ENCODE measurements at places on chromosomes 5 and 9.

GRCh38 chr9:133852431-133852830, 114.3 kb upstream of the SARDH start:
- no peak for DNase-seq

DNA sequence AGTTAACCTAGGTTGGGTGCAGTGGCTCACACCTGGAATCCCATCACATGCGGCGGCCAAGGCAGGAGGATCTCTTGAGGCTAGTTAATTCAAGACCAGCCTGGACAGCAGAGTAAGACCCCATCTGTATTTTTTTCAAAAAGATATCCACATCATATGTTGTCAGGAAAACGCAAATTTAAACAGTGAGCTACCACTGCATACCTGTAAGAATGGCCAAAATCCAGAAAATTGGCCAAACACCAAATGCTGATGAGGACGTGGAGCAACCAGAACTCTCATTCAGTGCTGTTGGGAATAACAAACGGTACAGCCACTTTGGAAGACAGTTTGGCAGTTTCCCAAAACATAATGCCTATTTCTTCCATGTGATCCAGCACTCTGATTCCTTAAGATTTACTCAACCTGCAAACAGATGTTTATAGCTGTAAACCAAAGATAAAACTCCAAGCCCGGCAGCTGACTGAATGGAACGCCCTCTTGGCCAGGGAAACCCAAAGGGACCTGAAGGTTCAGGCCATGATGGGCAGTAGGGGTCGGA, 12.4 kb downstream of the CEL start:
- DNase-seq, result no peak

DNA sequence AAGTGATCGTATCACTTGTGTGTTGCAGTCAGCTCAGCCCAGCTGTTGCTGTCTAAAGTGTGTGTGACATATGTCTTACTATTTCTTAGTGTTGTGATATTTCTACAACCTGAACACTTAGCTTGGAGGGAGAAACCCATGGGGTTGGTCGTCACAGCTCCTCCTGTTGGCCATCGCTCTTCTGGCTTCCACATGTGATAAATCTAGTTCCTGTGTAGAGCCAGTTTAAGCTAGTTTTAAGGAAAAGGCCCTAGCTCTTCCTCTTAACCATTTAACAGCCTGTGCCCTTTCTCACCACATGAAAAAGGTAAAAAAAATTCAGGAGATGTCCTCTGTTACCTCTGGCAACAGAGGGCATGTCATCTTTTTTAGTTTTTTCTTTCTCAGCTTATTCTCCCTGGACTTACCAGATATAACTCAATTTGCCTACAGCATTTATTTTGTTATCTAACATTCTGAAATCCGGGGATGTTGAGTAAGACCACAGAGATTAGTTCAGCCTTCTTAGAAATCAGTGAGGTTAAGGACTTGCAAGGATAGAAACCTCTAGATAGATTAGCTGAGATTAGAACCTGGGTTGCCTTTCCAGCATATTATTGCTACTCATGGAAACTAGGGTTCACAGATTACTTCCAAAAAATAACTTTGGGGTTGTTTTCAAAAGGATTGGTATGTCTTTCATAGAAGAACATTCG, 100.4 kb downstream of the GAPVD1 start:
- peak; percentile 73 for DNase-seq

GRCh38 chr5:170070556-170071412, 34.9 kb upstream of the FOXI1 start:
- DNase-seq, result no peak

DNA sequence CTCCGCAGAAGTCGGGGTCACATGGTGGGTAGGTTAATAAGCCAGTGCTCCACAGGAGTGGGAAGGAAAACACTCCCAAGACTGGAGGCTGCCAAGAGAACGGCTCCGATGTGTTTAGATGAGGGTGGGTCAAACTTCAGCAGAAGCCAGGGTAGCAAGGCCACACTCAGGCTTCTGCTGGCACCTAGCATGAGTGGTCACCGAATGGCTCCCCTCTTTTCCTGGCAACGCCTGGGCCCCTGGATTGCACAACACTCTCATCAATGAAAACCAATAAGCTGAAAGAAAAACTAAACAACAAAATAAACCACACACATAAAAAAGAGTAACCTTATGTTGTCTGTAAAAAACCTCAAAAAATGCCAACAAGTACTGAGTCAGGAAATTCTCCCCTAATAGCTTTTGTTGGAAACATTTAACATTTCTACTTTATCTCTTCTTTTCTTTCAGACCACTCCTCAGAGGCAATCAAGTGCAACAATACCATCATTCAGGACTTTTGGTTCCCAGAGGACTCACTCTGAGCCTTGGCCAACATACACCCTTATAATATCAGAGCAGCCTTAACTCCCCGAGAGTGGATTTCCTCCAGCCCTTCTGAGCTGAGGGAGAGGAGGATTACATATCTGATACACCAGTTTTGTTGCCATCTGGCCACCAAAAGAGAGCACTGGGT, 279.9 kb downstream of the ENC1 start:
- DNase-seq, result no peak

DNA sequence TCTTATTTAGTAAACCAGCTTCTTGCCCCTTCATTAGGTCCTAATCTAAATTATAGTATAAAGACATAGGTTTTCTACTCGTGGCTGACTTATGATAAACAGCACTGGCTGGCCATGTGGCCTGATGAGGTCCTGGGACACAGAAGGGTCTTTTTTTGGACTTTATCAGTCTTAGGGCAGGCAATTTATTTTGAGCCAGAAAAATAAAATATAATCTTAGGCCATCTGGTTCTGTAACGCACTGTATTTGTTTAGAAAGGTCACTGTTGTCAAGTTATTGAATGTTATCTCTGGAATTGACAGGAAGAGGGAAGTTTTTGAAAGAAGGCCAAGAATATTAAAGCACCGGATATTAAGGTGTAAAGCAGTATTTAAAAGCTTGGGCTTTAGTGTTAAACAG, 53.9 kb downstream of the RFX3 start:
- no peak for DNase-seq

DNA sequence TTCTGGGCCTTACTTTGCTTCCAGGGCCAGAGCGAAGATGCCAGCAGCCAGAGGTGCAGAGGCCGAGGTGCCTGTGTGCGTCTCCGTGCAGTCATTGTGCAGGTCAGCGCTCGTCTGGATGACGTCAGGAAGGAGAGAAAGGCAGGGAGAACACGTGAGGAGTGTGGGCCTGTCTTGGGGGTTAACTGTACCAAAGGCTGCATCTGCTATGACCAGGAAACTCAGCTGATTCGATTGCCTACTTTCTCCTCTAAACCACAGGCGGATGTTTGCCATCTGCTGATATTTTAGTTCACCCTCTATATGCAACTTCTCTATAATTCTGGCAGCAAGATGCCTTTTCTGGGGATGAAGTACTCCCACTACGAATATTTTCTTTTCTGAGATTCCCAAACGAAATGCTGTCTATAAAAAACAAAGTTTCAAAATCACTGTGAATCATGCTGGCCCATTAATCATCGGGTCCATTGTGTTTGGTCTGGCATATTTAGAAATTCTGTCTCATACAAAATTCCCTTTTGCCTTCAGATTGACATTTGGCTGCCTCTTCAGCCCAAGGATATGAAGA, 24.8 kb downstream of the PCSK1 start:
- DNase-seq, result no peak

DNA sequence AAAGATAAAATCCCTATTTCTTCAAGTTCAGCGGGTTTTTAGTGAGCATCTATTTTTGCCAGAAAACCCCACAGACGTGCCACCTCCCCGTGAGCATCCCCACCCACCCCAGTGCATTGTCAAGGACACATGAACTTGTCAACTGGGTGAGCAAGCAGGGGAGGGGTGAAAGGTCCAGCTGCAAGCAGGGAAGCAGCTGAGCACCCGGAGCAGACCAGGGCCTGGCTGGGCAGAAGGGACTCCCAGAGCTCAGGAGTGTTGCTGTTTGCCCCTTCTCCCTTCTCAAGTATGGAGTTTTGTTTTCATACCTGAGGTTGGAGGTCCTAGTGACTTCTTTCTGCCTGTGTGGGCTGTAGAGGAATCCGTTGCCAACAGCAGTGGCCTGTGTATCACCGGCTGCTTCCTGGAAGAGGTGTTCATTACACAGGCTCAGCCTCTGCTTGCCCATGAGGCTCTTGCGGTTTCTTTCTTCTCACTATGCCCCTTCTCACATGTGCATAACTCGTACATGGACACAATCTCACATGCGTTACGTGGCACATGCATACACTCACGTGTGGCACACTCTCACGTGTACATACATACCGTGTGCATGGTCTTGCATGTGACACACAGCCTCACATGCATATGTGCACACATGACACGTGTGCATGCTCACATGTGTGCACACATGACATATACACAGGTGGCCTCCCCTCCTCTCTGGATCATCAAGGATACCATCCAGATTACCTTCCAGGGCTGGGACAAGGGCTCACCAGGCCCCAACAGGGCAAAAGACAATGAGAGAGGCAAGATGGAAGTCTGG, 126.7 kb downstream of the MVB12B start:
- DNase-seq, result no peak

GRCh38 chr5:149217803-149218155, 53.9 kb upstream of the AFAP1L1 start:
- no peak for DNase-seq

GRCh38 chr5:10317825-10318682, 10.4 kb upstream of the CMBL start:
- DNase-seq, result peak; percentile 12

GRCh38 chr5:177528631-177529030, 11.9 kb upstream of the DDX41 start:
- DNase-seq, result no peak

GRCh38 chr5:130090569-130091270, 186.5 kb downstream of the CHSY3 start:
- DNase-seq, result no peak

GRCh38 chr5:56610093-56610698, 205.2 kb upstream of the MAP3K1 start:
- DNase-seq, result no peak

DNA sequence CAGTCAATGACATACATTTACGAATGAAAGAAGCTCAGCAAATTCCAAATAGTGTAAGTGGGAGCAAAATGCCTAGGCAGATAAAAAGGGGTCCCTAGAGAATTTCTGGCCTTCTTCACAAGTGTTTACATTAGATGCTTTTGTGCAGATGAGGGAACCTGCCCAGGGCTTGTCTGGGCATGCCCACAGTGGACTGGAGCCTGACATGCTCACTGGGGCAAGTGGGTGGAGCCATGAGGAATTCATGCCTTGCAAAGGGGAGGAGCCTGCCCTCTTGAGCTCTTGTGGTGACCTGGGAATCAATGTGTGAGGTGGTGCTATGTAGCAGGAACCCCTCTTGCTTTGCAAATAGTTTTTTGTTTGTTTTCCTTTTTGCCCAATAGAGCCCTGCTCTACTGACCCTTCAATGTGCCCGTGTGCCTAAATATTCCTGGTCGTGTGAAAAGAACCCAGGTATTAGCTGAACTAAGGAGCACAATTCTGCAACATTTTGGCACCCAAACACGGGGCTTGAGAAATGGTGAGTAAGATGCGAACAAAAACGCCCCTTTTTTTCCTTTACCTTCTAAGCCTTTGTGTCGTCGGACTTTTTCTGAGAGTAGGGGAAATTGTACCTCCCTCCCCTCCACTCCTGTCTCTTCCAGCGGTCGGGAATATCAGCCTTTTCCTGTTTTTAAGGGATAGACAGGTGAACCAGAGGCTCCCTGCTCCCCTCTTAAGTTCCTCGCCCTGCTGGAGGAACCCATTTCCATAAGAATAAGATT, 433.8 kb upstream of the CDH9 start:
- DNase-seq, result peak; percentile 81

DNA sequence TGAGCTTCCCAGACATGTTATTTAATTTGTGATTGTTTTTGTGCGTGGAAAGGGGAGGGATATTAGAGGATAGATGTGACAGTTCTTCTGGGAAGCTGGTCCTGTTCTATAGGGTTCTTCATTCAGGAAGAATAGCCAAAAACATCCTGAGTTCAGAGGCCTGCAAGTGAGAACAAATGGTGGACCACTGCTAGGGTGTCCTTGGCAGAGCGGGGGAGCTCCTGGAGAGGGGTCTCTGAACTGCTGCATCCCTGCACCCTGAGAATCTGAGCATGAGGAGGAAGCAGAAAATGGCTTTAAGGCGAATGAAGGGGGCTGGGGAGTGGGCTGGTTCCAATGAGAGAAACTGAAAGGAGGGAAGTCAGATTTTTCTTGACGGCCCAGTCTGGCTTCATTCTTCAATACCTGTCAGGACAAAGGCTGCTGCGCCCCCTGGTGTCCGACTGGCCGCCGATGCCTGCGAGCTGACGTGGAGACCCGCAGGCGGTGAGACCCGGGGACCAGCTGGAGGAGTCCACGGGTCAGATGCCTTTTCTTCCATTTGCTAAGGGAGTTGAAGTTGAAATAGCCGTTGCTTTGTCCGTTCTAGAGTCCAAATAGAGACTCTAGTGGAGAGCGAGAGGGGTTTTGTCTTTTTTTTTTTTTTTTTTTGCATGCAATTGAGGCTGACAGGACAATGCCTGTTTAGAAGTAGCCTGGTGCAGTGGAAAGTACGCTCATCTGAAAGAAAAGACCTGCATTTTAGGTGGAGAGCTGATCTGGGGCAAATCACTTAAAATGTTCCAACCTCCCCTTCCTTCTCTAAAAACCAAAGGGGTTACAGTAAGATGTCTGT, 39.5 kb upstream of the NFIB start:
- peak; percentile 77 for DNase-seq

- DNase-seq, result no peak
Observed at GRCh38 chr9:4832786-4833579, 40.2 kb downstream of the RCL1 start.

GRCh38 chr9:83569326-83569725, 31.1 kb upstream of the FRMD3 start:
- DNase-seq, result peak; percentile 38

DNA sequence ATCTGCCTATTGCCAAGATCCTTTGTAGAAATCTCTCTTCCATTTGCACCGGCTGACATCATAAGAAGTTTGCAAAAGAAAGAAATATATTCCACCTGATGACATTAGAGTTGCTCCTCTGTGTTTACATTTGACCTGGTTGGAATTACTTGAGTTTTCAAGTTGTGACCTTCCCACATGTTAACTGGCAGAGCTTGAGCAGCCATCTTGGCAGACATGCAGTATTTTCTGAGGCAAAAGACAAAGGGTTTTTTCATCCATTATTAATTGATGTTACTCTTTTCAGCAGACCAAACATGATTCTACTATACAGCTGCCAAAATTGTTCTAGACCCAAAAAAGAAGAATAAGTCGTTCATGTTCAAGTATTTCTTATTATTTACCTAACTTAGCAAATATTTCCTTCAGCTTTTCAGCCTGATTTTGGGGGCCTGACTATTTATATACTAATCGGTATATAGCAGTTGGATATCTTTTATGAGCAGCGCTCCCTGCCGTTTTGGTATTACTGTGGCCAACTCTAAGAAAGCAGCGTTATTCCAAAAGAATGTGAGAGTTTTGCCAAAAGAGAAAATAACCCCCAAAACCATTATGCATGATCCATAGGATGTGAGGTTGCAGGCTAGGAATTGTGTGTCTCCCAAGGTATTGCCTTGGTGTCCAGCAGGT, 212.9 kb downstream of the PBX3 start:
- no peak for DNase-seq

- DNase-seq, result peak; percentile 36
Observed at GRCh38 chr9:98191671-98192502, 550 bp downstream of the CORO2A start.
